NCI-H524 (cell line): ENCODE measurements at places on chromosomes 1 and 21.

- DNase-seq, result no peak
Measured at GRCh38 chr1:56448529-56449300, 130.6 kb downstream of the PLPP3 start.

DNA sequence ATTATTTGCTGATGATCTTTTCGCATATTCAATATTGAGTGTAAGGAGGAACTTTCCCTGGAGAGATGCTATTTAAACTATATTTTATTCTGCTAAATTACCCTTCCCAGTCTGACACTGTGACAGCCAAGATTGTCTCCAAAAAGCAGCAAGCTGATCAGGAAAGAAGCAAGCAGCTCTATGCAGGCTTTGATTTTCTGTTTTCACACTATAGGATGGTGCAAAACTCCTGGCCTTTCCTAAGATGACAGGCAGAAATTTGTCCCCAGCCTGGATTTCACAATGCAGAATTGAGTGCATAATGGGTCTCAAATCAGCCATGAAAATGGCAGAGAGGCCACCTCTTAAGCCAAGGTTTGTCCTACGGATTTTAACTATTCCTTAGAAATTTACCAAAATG lies 1.1 kb downstream of the SGIP1 start:
- no peak for DNase-seq

DNA sequence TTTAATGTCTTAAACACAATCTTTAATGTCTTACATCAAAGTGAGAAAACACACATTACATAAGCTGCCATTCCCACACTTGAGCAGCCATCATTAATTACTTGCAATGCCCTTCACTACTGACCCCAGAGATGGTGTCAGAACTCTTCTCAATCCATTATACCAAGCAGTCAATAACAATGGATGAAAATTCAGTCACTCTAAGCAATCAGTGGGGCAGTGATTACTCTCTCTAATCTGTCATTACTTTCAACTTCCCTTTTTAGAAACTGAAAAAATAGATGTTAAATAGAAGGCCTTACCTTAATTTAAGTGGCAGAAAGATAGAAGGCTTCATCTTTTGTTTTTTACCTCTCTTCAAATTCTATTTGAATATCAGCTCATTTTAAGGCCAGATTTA lies 9.7 kb upstream of the FRRS1 start:
- DNase-seq, result no peak

GRCh38 chr1:201341377-201341776 lies 36.1 kb downstream of the TNNT2 start:
- DNase-seq, result no peak

GRCh38 chr1:82934074-82934473 lies 1064.9 kb downstream of the TTLL7 start:
- DNase-seq, result peak; percentile 4

DNA sequence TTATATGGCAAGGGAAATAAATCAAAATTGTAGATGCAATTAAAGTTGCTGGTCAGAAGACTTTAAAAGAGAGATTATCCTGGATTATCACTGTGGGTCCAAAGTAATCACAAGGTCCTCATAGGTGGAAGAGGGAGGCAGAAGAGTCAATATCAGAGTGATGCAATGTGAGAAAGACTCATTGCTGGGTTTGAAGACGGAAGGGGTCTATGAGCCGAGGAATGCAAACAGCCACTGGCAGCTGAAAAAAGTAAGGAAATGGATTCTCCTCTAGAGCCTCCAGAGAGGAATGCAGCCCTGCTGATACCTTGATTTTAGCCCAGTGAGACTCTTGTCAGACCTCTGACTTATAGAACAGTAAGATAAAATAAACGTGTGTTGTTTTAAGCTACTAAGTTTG lies 59.8 kb upstream of the MUTYH start:
- DNase-seq, result no peak

- no peak for DNase-seq
Measured at GRCh38 chr1:218353656-218354055, 8.5 kb downstream of the TGFB2 start.

DNA sequence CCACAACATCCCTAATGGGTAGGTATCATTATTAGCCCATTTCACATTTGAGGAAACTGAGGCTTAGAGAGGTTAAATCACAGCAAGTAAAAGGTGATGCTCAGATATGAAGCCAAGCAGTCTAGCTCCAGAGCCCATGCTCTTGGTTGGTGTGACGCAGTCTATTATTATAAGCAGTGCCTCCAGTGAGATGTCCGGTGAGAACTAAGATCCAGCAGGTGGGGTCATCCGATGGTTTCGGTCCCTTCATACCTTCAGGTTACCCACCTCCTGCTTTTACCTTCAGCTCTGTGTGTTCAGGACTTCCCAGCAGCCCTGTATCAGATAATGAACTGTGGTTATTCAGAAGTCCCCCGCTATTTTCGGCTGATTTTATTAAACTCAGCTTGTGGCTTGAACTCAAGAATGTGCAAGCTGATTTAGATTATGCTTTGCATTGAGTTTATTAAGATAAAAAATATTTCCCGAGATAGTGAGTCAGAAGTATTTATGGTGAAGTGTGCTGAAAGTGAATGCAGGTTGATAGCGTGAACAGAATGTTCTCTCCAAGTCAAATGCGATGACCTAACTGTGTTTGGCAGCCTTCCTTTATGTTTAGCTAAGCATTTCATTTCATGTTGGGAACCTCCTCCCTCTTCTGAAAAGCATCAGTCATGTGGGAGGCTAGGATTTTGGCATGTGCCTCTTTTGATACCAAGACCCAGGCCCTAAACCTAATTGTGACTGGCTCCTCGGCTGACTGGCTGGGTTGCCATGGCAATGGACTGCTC lies 160.9 kb upstream of the UBE2U start:
- DNase-seq, result no peak

GRCh38 chr1:28926629-28927265 lies 12.4 kb downstream of the EPB41 start:
- DNase-seq, result no peak

- no peak for DNase-seq
Measured at GRCh38 chr1:7346070-7346596, 425.0 kb upstream of the VAMP3 start.
